Osteocyte (in vitro differentiated cells): ENCODE measurements at places on chromosomes 4 and X. TPM values are rescaled to one million over a fixed set of nuclear protein-coding genes. Genes with fewer than 3 reads are reported as not detected.

FOXR2 gene
- not detected in 2 replicates for total RNA-seq

TKTL2 gene
- not detected in 2 replicates for total RNA-seq

ATP2B3 gene
- 0.21 and 0.39 TPM in 2 replicates for total RNA-seq

- no peaks in the 10 kb centered on the region for H3K4me1 ChIP-seq
- H3K27ac ChIP-seq: no peak overlapping the region
- DNase-seq: no peak
- H3K27me3 ChIP-seq: peaks cover 12% of the 10 kb centered on the region
Measured at GRCh38 chr4:89171176-89171805, 60.0 kb downstream of the TIGD2 start.

DNA sequence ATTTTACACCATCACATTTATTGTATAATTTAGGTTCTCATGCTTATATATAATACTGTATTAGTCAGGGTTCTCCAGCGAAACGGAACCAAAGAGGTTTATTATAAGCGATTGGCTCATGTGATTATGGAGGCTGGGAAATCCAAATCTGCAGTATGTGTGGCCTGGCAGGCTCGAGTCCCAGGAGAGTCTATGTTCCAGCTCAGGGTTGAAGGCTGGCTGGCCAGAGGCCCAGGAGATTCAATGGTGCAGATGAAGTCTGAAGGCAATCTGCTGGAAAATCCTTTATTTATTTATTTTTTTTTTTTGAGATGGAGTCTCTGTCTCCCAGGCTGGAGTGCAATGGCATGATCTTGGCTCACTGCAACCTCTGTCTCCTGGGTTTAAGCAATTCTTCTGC is 63.0 kb upstream of the WDFY3 start:
- no peaks in the 10 kb centered on the region for H3K4me1 ChIP-seq
- H3K36me3 ChIP-seq: peaks cover 2% of the 10 kb centered on the region
- H3K4me3 ChIP-seq: no peak overlapping the region
- H3K27me3 ChIP-seq: peaks cover 2% of the 10 kb centered on the region
- H3K27ac ChIP-seq: no peak overlapping the region
- no peak for DNase-seq

GRCh38 chr4:41963105-41963504 is 18.5 kb upstream of the DCAF4L1 start:
- DNase-seq: no peak
- no peaks in the 10 kb centered on the region for H3K36me3 ChIP-seq
- no peaks in the 10 kb centered on the region for H3K27me3 ChIP-seq

- H3K36me3 ChIP-seq: peaks cover 11% of the 10 kb centered on the region
- H3K27me3 ChIP-seq: no peaks in the 10 kb centered on the region
- DNase-seq: no peak
- H3K4me1 ChIP-seq: peaks cover 30% of the 10 kb centered on the region
- no peak overlapping the region for H3K27ac ChIP-seq
Measured at GRCh38 chr4:55354648-55355047, 8.6 kb downstream of the SRD5A3 start.

GRCh38 chr4:169315530-169316343 is 45.0 kb upstream of the SH3RF1 start:
- H3K36me3 ChIP-seq: no peaks in the 10 kb centered on the region
- peaks cover 32% of the 10 kb centered on the region for H3K4me1 ChIP-seq
- H3K27me3 ChIP-seq: no peaks in the 10 kb centered on the region
